Suppressor macrophage (primary cell): ENCODE measurements at places on chromosomes 7 and 10.
A peak's percentile ranks its signal among the peaks of the same experiment; 100 is the strongest.

DNA sequence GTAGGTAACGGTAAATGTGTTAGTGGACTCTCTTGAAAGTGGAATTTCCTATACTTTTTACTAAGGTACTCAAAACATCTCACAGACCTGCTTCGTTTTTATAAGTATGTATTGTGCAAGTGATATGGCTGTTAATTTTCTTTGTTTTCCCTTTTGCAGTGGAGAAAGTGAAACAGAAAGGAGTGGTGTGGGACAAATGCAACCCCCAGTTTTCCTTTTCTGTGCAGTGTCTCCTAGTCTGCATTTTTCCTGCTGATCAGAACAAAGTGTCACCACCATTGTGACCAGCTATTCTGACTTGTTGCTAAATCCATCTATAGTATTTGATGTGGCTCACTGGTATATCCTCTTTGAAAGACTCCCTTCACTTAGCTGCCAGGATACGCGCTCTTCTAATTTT, 410.0 kb downstream of the EXOC4 start:
- no peak for DNase-seq

GRCh38 chr7:26167303-26167934, 15.4 kb downstream of the NFE2L3 start:
- DNase-seq, result no peak

- no peak for DNase-seq
Measured at GRCh38 chr10:121098211-121098610, 247.0 kb downstream of the WDR11 start.

- no peak for DNase-seq
Measured at GRCh38 chr10:101607124-101607523, 19.0 kb downstream of the DPCD start.

DNA sequence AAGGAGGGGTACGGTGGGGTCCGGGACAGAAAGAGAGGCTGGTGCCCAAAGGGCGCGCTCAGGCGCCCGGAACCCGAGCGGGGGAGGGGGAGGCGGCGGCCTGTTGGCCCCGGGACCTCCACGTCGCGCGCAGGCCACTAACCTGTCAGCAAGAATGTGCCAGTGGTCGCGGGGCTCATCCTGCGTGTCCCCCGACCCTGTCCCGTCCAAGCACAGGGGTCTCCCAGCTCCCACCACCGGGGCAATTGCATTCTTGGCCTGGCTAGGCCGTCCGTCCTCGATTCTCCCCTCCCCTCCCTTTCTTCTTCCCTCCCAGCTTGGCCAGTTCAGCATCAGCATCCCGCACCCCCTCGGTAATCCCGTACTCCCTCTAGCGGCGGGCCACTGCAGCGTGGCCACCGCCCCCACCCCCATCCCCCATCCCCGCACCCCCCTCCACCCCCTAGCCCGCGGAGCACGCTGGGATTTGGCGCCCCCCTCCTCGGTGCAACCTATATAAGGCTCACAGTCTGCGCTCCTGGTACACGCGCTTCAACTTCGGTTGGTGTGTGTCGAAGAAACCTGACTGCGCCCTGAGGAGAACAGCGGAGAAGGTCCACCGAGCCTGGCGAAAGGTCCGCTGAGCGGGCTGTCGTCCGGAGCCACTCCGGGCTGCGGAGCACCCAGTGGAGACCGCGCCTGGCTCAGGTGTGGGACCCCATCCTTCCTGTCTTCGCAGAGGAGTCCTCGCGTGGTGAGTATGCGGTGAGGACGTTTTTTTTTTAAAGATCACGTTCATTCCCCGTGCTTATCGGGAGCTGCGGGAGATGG, at the start of gene SGCE:
SGCE (minus strand) TSS at position 286 of the 810 bp plus-strand sequence; CDS start at position 251, 35 bp downstream.
- DNase-seq, result no peak

DNA sequence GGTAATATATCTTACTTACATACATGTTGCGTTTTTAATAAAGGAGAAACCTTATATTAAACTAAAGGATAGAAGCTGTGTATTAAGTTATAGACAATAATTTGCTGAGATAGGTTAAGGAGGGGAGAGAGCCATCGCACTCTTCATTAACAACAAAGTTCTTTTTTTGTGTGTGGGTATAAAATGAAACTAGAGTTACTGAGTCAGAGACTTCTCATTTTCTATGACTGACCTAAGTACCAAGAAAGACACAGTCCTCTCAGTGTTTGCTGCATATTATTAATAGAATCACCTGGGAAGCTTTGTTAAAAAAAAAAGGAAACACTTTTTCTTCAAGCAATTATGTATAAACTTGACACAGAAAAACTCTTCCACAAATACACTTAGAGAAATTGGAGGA, 31.4 kb downstream of the FEZF1 start:
- no peak for DNase-seq

- peak; percentile 42 for DNase-seq
Measured at GRCh38 chr7:2710901-2711551, 23.0 kb downstream of the AMZ1 start.

DNA sequence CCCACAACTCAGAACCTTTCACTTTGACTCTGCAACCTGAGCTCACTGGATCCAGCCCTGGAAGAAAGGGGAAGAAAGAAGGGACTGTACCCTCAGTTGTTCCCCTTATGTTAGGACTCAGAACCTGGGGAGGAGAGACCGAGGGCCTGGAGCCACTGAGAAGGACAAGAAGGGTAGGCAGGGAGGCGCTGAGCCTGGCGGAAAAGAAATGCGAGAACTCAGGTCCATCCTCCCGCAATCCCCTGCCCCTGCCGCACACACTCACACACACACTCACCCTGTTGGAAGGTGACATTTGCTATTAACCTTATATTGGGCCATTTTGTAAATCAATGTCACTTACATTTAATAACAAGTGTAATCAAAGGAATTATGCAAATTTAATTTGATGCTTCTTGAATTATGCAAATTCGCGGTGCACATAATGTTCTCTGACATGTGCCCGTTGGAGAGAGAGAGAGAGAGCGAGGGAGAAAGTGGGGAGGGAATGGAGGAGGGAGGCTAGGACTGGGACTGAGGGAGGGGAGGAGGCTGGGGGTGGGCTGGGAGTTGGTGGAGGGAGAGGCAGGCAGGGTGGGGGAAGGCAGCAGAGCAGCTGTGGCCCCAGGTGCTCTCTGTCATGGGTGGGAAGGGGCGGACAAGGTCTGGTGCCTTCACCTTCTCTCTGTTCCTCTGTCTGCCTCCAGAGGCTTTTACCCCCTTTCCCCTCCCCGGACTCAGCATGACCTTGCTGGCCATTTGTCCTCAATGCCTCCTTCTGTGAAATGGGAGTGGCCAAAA, 99.6 kb upstream of the PAX2 start:
- DNase-seq, result no peak

GRCh38 chr10:18400201-18400905, 251.0 kb downstream of the NSUN6 start:
- DNase-seq, result no peak
